ENCODE measurements at places on chromosomes 12 and 14.
A peak's percentile ranks its signal among the peaks of the same experiment; 100 is the strongest.

GRCh38 chr12:64635356-64635998 is 25.2 kb downstream of the RASSF3 start:
- DNase-seq = no peak

GRCh38 chr14:73842201-73842600 is 9.4 kb upstream of the PTGR2 start:
- no peak for DNase-seq

GRCh38 chr12:3988519-3989217 is 115.5 kb upstream of the PARP11 start:
- no peak for DNase-seq

DNA sequence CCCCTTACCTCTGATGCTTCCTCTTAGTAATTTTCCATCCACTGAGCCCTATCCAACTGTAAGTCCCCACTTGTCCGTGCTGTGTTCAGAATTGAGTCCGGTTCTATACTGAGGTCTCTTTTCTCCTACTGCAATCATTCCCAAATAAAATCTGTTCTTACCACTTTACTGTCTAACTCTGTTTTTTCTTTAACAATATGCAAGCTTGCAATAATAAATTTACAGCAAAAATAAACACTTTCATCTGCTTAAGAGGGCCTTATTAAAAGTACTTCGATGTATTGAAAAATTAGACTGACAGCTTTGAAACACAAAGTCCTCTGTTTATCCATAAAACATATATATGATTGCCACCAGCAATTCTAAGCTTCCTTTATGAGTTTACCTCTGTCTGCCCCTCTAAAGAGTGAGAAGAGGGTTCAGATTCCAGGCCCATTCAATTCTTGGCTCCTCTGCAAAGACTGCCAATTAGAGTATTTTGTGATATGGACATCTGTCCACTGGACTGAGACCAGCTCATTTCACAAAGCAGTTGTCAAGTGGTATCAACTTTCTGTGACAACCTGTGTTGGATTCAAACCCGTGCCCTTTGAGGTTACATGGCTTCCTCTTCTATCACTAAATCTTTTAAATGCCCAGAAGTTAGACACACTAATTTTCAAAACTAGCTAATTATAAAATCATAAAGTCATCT is 39.9 kb upstream of the G2E3 start:
- no peak for DNase-seq

DNA sequence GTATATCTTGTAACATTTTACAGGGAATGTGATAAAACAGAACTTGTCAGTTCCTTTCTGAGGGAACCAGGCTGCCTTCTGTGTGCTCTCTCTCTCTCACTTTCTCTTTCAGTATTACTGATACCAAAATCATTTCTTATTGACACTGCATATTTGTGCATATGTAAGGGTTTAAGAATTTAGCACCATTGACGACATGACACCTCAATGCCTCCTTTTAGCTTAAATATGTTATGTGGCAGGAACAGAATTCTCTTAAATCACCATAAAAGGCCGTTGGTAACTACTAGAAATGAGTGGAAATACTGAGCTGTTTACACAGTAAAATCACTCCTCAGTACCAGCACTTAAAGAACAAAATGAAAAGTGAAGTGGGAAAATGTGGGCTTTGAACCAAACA is 457.7 kb upstream of the SYT1 start:
- no peak for DNase-seq

- no peak for DNase-seq
Observed at GRCh38 chr12:124720681-124721500, 142.8 kb downstream of the SCARB1 start.

- DNase-seq = no peak
Observed at GRCh38 chr12:12542286-12542685, 20.4 kb downstream of the DUSP16 start.

GRCh38 chr14:51216602-51217001 is 23.4 kb upstream of the TMX1 start:
- no peak for DNase-seq

GRCh38 chr14:96574633-96575632 is 72.8 kb downstream of the PAPOLA start:
- no peak for DNase-seq

DNA sequence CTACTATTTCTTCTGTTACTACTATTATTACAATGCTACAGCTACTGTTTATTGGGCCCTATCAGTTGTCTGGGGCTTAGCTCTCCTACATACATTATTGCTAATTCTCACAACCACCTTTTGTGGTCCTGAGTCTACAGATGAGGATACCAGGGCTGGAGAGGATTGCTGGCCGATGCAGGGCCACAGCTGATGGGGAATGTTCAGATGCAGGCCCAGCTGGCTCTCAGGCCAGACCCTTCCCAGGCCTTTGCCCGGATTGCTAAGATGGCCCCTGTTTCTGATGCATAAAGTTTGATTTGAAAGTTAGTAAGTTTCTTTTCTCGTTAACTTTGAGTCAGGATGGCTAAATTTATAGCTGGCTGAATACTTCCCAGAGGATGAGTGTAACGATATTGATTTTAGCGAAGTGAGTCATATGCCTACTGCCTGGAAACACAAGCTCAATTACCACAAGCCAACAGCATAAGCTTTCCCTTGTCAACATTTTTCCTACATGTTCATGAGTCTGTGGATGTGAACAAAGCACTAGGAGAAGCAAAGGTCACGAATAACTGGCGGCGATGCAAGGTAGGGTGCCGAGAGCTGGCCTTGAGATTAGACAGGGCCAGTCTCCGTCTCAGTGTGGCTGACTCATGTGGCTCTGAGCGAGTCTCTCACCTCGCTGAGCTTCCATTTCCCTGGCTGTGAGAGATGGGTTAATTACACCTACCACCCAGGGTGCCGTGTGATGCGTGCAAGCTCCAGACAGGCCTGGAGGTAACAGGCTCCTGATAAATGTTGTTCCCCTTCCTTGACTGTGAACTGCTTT is 111.0 kb downstream of the BEGAIN start:
- no peak for DNase-seq

- no peak for DNase-seq
Observed at GRCh38 chr14:61654026-61654425, 41.3 kb upstream of the HIF1A start.

DNA sequence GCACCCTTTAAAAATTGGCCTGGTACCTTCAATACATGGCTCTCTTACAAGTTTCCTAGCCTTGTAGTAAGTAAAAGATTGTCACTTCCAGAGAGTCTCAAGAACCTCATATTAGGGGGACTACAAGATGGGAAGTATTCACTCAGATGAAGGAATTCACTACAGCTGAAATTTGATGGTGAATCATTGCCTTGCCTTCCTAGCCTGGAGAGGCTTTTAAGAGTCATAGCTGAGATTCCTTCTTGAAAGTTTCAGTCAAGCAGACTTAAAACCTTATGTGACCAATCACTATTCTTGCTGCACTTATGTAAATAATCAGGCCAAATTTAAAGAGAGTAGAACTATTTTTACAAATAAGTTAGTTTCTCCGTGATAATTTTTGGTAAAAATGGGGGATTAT is 451.6 kb downstream of the TRHDE start:
- DNase-seq = no peak

DNA sequence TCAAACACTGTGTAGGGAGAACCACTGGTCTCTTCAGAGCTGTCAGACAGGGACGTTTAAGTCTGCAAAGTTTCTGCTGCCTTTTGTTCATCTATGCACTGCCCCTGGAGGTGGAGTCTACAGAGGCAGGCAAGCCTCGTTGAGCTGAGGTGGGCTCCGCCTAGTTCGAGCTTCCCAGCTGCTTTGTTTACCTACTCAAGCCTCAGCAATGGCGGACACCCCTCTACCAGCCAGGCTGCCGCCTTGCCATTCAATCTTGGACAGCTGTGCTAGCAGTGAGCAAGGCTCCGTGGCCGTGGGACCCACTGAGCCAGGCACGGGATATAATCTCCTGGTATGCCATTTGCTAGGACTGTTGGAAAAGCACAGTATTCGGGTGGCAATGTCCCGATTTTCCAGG is 24.6 kb upstream of the YBX3 start:
- DNase-seq = no peak

GRCh38 chr14:30292541-30292940 is 266.4 kb upstream of the G2E3 start:
- DNase-seq = no peak

GRCh38 chr14:51304438-51304837 is 64.4 kb downstream of the TMX1 start:
- no peak for DNase-seq

- DNase-seq = no peak
Observed at GRCh38 chr12:64544371-64545080, 65.8 kb upstream of the RASSF3 start.

DNA sequence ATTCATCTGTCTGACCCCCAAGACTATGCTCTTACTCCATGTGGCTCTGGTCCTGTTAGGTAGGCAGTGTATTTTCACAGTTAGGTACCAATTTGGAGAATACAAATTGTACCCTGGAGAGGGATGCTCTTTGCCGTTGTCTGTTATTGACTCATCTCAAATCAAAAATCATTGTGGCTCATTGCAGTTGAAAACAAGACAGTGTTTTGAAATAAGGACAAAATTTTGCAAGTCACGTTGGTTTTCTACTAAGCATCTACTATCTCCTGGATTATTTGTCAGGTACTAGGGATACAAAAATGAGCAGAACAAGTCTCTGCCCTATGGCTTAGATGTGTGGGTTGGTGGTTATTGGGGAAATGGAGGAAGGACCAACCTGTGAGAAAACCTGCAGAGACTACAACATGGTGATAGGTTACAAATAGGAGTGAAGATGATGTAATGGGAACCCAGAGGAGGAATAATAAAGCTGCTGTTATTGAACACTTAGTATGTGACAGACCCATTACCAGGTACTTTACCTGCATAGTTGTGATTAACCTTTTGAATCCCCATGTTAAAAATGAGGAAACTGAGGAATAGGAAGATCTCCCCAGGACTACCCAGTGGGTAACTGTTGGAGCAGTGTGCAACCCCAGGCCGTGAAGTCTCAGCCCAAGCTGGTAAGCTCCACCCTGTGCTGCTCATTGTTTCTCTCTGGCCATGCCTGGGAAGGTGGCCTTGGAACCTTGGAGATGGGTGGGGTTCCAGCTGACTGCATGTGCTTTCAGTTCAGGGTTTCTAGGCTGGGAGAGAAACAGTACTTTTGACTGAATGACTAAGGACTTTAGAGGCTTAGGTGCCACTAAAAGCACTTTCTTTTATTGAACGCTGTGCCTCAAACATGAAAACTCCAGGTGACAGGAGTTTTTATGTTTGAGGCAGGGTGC is 72.9 kb upstream of the SRSF5 start:
- no peak for DNase-seq

- DNase-seq = peak; percentile 16
Observed at GRCh38 chr12:117030187-117030900, 68.9 kb downstream of the TESC start.

- DNase-seq = no peak
Observed at GRCh38 chr14:74917646-74918081, 5.4 kb downstream of the RPS6KL1 start.

GRCh38 chr12:6959058-6959804 is 8.1 kb downstream of the PTPN6 start:
- peak; percentile 59 for DNase-seq
